ENCODE measurements at places on chromosomes 12 and 14.

- no peak for DNase-seq
These were observed 25.8 kb downstream of the CFL2 start for GRCh38 chr14:34688470-34689206.

GRCh38 chr14:76551906-76552305, 176.0 kb downstream of the ESRRB start:
- no peak for DNase-seq

GRCh38 chr14:101849640-101850039, 88.1 kb downstream of the PPP2R5C start:
- DNase-seq, result no peak

DNA sequence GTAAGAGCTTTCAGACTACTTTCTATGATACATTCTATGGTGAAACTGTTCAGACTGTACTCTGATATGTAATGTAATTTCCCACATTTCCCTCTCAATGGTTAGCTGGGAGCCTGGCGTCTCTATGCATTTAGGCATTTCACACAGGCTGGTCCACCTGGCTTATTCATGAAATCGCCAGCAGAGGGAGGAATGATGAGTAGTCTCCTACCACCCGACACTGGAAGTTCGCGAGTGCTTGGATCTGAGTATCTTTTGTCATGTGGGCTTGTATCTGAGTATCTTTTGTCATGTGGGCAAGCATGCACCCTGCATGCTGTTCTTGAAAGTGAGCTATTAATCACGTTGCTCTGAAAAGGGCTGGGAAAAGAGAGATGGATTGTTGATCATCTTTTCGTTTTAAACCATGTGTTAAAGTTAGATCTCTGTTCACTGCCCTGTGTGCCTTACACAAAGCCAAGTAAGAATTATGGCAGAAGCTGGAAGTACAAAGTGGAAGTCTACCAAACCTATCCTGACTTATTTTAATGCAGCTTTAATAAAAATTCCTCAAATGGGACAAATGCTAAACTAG, 235.0 kb downstream of the ATP23 start:
- no peak for DNase-seq

GRCh38 chr12:68159681-68160304, at the start of gene IFNG:
Gene IFNG (minus strand): TSS chr12:68159740. CDS start chr12:68159615, 125 bp downstream.
- DNase-seq, result no peak

GRCh38 chr14:99616832-99617800, 13.1 kb upstream of the CCDC85C start:
- no peak for DNase-seq
